ENCODE measurements at places on chromosomes 6 and 20.

GRCh38 chr6:73610444-73611275 lies 43.1 kb downstream of the SLC17A5 start:
- DNase-seq: no peak

GRCh38 chr6:41555326-41556300 lies 9.4 kb downstream of the FOXP4 start:
- DNase-seq: no peak

GRCh38 chr6:150631283-150631983 lies 31.7 kb downstream of the PLEKHG1 start:
- DNase-seq: no peak

DNA sequence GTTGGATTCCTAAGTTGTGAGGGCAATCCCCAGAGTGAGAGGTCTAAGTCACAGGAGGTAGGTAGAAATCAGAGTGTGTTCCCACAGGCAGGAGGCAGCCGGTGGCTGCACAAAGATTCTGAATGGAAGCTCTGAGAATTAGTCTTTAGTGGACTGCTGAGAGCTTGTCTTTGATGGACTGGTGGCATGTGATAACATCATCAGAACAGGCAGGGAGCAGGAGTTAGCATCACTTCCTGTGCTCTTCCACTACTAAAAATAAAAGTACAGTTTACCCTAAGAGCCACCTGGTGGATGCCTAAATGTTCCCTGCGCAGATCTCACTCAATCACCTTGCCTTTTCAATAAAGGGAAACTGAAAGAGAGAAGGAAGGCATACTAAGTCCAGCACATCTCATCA lies 294.6 kb upstream of the POU3F2 start:
- DNase-seq: no peak

DNA sequence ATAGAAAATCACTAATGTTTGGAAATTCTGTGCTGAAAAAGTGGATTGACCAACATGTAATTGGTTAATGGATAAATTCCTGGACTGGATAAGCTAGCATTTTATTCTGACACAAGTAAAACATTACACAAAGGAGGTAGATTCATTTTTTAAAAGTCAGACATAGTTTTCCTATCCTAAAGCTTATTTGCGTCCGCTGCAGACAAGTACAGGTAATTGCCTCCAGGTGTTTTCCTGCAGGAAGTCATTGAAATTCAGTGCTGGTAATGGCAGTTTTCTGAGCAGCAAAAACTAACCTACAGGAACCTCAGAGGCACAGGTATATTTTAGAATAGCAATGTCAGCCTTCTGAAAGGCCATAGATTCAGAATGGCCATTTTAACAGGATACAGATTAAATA lies 20.0 kb upstream of the HIVEP1 start:
- no peak for DNase-seq

GRCh38 chr6:90098001-90098531 lies 198.6 kb downstream of the BACH2 start:
- no peak for DNase-seq

DNA sequence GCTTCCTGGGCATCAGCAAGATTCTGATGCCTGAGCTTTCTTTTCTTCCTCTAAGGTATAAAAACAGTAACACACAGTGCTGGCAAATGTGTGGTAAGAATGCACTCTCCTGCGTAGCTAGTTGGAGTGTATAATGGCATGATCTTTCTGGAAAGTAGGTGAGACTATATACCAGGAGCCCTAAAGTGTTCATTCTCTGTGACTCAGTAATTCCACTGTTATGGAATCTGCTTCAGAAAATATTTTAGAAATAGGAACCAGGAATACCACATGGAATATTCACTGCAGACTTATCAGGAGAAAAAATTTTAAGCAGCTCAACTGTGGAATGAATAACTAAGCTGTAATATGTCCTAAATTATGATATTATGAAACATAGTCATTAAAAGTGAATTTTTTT lies 16.9 kb upstream of the CSE1L start:
- DNase-seq: no peak

DNA sequence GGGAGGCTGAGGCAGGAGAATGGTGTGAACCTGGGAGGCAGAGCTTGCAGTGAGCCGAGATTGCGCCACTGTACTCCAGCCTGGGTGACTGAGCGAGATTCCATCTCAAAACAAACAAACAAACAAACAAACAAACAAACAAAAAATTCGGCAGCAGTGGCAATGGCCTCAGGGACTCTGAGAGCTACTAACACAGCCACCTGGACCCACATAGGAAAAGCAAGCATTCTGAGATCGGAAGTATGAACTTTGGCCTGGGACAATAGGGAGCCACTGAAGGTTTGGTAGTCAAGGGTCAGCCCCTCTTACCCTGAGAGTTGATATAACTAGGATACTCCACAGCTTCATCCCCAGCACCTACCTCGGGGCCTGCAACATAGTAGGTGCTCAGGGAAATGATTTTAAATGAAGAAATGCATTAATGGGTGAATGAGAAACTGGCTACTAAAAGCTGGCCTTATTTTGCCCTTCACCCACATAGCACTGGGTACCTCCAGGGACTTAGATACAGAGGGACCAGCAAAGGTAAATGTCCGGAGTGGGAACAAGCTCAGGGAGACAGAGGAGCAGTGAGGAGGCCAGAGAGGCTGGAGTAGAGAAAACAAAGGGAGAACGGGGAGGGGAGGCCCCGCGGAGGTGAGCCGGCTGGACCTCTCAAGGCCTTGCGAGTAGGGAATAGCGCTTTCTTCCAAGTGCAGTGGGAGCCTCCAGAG lies 46.6 kb upstream of the PTGIS start:
- DNase-seq: no peak
